CD4-positive, alpha-beta T cell treated with Interleukin-2 at 100 ng/mL for 4 hours (primary cell): ENCODE measurements at places on chromosomes 7 and 10.

GRCh38 chr7:90180011-90180585 lies 25.8 kb downstream of the STEAP1 start:
- DNase-seq, result no peak

DNA sequence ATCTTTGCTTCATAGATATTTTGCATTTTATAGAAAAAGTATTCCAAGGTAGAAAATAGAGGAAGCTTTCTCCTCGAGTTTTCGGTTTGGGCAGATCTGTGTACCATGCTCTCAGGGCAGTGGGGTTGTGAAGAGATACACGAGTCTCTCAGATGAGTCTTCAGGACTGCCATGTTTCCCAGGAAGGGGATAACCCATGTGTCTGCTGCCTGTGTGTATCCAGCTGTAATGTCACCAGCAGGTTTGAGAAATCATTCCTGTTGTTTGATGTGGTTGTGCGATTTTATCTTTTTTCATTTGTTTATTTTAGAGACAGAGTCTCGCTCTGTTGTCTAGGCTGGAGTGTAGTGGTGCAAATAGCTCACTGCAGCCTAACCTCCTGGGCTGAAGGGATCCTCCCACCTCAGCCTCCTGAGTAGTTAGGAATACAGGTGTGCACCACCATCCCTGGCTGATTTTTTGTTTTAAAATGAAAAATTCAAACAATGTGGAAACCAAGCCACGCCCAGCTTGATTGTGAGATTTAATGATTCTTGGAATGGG lies 48.9 kb downstream of the SNX10 start:
- DNase-seq, result peak; percentile 14

- no peak for DNase-seq
These were observed 79.0 kb downstream of the PRR15 start for GRCh38 chr7:29642494-29643155.

GRCh38 chr10:95535526-95535925 lies 25.6 kb downstream of the SORBS1 start:
- no peak for DNase-seq

DNA sequence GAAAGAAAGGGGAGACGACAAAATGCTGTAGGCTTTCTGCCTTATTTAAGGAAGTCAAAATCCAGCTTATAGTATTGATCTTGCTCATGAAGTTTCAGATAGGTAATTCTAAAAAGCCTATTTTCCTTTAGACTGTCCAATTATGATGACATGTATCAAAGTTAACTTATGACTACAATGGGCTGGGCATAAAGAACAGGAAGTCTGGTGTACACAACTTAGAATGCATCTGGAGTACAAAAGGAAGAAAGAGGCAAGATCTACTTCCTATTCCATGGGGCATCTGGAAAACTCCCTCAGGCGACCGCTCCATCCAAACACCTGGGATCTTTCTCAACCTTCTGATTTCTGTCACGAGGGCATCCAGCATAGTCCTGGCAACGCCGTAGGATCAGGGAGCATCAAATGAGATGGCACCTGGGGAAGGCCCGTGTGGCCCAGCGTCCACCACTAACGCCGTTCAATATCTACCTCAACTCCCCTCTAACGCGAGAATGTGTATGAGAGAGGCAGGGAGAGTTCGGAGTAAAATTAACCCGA lies 512 bp downstream of the FAM24B start:
- DNase-seq, result peak; percentile 25

DNA sequence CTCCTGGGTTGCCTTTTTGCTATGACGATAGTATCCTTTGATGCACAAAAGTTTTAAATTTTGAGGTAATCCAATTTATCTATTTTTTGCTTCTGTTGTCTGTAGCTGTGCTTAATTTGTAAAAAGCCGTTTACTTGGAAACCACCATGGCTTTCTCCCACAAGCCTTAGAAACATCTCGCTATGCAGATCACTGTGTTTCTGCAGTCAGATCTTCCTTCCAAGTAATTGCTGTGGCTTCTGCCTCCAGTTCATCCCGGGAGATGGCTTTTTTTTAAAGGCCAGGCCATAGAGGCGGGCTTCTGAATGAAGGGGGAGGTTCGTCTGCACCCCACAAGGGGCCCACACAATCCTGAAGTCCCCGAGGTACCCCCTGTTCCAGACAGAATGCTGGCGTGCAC lies 48.3 kb upstream of the OCM2 start:
- DNase-seq, result no peak

DNA sequence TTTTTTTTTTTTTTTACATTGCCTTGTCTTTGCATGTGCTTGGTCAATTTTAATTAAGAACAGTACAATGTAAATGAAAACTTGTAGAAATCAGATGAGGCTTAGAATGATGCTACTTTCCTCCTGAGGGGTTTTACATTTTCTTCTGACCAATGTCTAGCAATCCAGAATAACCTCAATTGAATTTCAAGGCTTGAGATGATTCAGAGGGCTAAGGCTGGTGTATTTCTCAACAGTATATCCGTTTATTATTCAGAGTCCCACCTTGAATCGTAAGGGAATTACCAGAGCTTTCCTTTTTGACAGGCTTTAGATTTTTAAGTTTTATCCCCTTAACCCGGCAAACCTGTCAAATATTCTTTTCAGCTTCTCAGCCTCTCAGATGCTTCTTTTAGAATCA lies 231.2 kb upstream of the STK17A start:
- no peak for DNase-seq

- peak; percentile 79 for DNase-seq
These were observed 208.4 kb upstream of the KLF14 start for GRCh38 chr7:130942211-130942964.

DNA sequence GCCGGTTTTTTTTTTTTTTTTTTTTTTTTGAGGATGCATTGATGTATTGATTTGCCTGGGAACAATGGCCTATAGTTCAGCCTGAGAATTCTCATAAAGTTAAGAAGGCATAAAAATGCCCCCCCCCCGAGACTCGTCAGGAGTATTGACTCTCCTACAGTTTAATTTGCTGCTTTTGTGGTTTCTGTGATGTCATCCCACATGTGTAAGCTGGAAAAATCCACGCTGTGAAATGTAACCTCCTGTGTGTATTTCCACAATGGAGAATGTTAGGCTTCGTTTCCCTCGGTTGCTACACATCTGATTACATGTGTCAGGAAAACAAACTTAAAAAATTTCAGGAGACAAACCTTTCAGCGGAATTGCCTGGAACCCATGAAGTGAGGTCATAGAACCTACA lies 117.9 kb downstream of the FANK1 start:
- DNase-seq, result no peak

GRCh38 chr10:64444564-64444963 lies 923.4 kb downstream of the REEP3 start:
- DNase-seq, result no peak

DNA sequence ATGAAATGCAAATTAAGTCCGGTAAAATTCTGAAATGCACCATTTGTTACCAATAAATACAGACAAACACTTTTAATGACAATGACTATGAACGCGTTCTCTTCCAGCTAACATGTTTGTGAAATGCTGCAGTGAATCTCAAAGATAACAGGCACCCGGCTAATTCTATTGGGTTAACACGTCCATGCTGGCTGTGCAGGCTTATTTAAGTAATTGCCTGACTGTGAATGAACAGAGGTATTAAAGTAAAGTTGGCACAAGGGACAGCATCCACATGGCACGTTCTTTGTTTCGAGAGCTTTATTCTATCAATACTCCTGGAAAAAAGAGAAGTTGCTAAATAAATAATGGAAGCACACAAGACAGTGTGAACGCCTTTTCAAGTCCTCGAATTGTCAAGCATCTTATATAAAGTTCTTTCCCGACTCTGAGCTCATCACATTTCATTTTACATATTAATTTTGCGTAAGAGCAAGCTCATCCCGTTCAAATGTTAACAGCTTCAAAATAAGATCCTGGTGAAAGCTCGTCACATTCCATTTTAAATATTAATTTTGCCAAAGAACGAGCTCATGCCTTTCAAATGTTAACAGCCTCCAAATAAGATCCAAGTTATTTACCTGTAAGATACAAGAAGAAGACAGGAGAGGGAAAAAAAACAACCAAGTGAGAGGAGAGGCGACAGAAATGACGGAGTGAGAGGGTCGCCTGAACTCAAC lies 111.3 kb upstream of the RHEB start:
- no peak for DNase-seq

GRCh38 chr7:29071203-29071874 lies 75.0 kb downstream of the CPVL start:
- DNase-seq, result no peak

DNA sequence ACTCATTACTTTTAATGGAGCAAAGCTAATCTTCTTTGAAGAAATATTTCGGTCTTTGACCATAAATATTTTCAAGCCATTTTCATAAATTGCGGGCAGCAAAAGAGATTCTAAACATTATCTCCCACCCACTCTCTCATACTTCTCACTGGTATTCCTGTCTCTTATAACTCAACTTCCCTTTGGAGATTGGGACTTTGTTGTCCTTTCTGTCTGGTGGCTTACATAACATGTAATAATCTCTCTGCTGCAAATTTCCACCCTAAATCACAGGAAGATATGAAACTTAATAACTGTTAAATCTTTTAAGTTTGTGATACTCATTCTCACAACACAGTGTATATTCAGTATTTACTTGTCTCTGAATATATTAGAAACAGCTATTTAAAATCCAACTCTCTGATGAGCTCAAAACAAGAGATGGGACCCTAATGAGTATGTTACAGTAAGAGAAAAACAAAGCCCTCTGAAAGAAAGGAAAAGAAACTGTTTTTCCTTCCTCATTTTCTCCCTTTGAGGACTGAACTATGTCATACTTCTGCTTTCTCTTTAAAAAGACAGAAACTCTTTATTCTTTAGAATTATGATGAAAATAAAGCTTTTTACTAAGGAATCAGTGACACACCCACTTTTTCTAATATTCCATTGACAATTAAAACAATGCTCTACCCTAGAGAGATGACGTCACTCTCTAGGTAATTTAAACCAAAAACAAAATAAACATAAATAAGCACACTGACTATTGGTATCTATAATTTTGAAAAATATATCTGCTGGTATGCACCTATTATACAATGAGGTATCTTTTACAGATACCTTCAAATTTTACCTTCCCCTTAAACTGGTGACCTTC lies 14.7 kb downstream of the CALCR start:
- DNase-seq, result no peak

GRCh38 chr10:61503051-61503450 lies 49.9 kb upstream of the TMEM26 start:
- DNase-seq, result no peak

DNA sequence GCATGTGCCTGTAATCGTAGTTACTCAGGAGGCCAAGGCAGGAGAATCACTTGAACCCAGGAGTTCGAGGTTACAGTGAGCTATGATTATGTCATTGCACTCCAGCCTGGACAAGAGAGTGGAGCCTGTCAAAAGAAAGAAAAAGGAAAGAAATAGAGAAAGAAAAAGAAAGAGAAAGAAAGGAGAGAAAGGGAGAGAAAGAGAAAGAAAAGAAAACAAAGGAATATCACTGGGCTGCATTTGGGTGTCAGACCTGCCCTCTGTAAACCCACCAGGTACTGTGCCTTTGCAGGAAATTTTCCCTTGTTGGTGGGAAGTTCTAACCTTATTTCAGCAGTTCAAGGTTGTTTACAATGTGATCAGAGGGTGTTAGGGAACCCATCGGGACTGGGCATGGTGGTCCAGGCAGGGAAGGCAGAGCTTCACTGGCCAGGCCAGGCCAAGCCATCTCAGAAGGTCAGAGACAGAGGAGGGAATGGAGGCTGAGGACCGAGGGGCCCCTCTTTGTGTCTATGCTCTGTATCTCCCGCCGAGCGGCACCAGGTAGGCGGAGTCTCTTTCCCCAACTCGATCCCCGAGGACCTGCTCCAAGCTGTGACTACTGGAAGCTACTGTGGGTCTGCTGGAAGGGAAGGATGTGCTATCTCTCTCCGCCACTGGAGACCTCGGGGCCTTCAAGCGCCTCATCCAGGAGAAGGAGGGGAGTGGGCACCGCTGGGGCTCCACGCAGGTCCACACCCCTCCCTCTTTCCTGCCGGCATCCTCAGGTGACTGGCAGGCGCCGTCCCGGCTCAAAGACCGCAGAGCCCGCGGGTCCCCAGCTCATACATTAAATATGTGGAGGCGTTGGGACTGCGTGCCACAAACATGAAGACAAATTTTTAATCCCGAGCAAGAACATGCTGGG lies 15.2 kb upstream of the KAZALD1 start:
- no peak for DNase-seq

- no peak for DNase-seq
These were observed 124.8 kb downstream of the PPP1R17 start for GRCh38 chr7:31811650-31812461.

GRCh38 chr7:124692425-124692824 lies 73.2 kb downstream of the GPR37 start:
- no peak for DNase-seq

GRCh38 chr7:730501-731439 lies 3.7 kb upstream of the PRKAR1B start:
- DNase-seq, result no peak

DNA sequence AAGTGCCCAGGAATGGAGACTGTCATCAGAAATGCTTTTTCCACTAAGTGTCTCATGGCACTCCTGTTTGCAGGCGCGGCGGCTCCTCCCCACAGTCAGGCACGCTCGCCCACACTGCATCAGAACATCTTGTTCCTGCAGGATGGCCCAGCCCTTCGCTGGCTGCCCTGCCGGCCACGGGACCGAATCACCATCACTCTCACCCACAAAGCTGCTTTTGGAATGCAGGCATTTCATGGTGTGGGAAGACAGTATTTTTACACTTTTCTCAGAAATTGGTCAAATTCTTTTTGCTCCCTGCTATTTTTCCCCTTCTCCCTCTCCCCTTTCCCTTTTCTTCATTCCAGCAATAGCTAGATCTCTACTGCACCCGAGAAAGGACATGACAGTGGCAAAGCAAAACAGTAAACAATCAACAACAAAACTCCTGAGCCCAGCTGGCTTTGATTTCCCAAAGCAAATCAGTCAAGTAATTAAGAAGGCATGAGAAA lies 176.1 kb upstream of the TNS3 start:
- no peak for DNase-seq

DNA sequence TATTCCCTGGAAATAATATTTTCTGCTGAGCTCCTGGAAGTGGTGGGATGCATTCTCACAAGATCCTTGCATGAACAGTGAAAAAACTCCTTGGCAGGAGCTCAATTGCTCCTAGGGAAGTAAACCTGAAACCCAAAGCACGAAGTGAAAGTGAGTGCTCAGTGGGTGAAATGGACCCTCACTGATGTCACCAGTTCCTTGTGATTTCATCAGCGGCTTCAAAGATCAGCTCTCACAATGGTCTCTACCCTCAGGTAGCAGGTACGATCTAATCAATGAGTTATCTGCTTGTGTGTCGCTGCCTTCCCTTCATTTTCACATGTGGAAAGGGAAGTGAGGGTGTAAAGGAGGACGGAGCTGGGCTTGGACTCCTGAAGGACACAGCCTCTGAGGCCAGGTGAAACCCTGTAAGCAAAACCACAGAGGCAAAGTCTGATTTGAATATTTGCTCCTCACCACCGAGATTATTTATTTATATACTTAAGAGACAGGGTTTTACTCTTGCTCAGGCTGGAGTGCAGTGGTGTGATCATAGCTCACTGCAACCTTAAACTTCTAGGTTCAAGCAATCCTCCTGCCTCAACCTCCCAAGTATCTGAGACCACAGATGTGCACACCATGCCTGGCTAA lies 255.4 kb upstream of the LYZL1 start:
- no peak for DNase-seq

DNA sequence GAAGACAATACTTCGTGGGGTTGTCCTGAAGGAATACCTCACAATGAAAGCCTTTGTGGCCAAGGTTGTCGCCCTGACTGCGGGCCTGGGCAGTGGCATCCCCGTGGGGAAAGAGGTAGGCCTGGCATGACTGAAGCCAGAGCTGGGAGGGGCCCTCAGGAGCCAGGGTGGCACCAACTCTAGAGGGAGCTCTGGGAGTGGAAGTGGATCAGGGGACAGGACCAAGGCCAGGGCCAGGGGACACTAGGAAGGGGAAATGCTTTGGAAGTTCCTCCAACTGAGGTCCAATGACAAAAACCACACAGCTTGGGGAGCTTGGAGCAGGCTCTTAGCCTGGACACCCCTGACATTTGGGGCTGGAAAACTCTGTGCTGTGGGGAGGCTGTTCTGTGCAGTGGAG lies 5.8 kb downstream of the CLCN1 start:
- DNase-seq, result no peak
